ENCODE measurements at places on chromosomes 2 and 18. TPM values are rescaled to one million over a fixed set of nuclear protein-coding genes. Genes with fewer than 3 reads are reported as not detected.

DNA sequence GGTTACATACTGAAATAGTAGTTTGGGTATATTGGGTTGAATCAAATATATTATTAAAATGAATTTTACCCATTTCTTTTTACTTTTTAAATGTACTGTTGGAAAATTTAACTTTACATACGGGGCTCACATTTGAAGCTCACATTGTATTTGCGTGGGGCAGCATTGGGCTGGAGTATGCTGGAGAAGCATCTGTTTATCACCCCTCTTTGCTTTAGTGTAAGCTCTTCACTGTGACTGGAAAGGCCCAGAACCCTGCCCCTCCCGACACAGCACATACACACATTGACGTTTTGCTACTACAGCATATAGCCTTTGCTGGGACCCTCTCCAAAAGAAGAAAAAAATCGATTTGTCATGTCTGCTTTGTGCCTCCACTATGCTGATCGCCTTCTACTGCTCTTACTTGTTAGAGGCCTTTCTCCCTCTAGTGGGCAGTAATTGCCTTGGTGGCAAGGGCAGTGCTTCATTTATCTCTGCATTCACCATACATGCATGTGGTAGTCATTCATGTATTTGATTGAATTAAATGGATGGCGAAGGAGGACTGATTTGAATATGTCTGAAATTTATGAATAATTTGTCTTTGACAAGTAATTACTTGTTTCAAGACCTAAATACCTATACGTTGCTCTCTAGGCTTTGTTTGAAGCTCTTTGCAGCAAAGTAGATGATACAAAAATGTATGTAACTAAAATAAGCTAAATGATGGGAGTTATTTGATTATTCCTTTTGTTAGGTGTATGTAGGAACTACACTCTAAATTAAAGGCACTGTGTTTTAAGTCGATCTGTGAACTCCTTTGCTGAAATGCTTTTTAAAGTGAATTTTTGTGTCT lies 37.4 kb downstream of the VAPA start:
- DNase-seq = peak; percentile 79

DNA sequence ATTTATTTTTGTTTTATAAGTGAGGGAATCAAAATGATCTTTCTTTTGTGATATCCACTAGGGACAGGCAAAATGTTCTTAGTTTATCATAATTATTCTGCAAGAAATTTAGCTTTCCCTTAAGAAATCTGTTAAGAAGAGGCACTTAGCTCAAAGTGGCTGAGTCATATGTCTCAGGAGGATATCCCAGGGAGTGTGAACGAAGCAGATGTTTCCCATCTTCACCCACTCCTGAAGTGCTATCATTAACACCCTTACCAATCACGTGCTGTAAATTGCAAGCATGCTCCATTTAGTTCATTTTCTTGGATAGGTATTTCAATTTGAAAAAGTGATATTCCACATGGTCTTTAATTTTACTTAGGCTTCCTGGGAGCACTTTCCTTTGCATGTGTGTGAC lies 774.3 kb upstream of the TMEFF2 start:
- no peak for DNase-seq

- peak; percentile 59 for DNase-seq
These were observed 22.4 kb upstream of the RMP24 start for GRCh38 chr18:35949903-35950627.

DNA sequence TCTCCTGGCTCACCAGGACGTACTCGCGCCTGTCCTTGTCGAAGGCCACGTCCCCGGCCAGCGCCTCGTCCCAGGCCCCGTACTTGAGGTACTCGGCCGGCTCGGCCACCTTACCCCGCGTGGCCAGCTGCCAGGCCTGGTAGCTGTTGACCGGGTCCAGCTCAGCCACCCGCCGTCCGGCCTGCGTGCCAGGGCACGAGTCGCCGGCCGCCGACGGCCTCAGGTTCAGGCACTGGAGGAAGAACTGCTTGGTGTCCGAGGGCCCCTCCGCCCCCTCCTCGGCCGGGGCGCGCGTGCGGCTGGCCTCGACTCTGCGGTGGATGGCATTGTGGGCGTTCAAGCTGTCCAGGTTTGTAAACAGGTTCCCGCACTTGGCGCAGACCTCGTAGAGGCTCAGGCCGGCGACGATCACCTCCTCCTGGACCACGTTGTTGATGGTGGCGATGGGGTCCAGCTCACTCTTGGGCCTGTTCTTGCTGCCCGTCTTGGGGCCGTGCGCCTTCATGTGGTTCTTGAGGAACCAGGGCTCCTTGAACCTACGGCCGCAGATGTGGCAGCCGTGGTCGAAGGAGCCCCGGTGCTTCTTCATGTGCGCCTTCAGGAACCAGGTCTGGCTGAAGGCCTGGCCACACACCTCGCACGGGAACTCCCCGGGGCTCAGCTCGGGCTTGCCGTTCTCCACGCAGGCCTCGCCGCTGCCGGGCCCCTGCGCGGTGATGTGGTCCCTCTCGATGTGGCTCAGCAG lies 53.2 kb downstream of the ZNF516 start:
- DNase-seq = no peak

DNA sequence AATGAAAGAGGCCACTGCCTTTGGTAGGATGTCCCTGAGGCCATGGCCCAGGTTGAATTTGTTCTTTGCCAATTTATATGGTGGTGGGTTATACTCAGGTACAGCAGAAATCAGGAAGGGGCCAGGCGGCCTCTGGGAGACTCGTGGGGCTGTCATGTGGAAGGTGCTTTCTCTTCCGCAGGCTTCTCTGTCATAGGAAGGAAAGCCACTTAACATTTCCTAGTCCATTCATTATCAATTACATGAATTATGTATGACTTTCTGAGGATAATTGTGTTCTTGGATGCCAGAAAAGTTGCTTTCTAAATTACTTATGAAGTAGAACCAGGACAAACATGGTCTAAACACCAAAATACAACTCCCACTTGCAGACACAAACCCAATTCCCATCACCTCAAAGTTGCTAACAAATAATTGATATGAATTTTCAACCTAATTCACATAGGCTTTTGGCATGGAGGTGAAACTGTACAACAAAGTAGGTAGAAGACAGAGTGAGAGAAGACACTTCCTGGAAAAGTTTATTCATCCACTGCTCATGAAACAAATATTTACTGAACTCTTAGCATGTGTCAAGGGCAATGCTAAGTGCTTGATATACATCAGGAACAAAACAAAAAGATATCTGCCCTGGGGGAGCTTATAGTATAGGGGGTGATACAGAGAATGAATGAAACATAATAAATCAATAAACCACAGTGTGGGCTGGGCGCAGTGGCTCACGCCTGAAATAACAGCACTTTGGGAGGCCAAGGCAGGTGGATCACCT lies 50.5 kb upstream of the CHMP1B start:
- no peak for DNase-seq

- no peak for DNase-seq
These were observed 52.5 kb downstream of the SERTAD2 start for GRCh38 chr2:64601034-64601754.

GRCh38 chr2:105100046-105100840 lies 62.4 kb downstream of the MRPS9 start:
- no peak for DNase-seq

- DNase-seq = no peak
These were observed 34.5 kb downstream of the PCBP1 start for GRCh38 chr2:70121627-70122372.

The RAD51AP2 gene
- not detected for total RNA-seq

The ST8SIA3 gene
- total RNA-seq = not detected

The DCC gene
- total RNA-seq = 0.83 TPM

The SERPINB10 gene
- not detected for total RNA-seq

The DYNAP gene
- not detected for total RNA-seq
